Stimulated activated CD4-positive, alpha-beta T cell treated with anti-CD3 and anti-CD28 coated beads, TNF-alpha, amount 100 ng/mL, for 1 hour (primary cell): ENCODE measurements at places on chromosomes 16 and 17.

DNA sequence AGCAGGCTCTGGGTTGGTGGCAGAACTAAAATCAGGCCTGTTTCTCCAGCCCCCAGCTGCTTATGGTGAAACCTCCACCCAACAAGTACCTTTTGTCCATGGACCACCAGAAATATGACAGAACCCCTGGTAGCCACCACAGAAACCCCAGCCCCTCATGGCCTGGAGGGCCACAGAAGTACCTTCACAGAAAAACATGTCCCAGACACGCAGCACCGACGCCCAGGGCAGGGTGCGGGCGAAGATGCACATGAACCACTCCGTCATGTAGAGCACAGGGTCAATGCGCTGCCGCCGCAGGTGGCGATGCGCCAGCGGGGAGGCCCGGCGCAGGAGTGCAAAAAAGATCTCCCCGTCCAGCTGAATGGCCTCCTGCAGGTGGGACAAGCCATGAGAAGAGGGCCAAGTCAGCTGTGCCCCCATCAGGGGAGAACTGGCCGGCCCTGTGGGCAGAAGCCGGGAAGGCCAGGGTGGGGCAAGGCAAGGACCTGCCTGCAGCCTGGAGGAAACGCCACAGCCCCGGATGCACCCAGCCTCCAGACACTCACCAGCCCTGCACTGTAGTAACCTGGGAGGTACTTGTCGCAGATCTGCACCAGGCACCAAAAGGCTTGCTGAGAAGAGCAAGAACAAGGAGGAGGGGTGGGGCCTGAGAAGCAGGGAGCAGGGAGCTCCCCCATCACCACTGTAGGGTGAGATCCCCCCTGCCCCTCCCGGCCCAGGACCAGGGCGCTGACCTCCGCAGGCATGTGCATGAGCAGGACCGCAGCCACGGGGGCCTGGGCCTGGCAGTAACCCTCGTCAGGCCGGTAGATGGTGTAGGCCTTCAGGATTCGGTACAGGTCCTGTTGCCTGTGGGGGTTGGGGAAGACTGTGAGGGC lies 4.1 kb upstream of the CD2BP2 start:
- no peak for DNase-seq

DNA sequence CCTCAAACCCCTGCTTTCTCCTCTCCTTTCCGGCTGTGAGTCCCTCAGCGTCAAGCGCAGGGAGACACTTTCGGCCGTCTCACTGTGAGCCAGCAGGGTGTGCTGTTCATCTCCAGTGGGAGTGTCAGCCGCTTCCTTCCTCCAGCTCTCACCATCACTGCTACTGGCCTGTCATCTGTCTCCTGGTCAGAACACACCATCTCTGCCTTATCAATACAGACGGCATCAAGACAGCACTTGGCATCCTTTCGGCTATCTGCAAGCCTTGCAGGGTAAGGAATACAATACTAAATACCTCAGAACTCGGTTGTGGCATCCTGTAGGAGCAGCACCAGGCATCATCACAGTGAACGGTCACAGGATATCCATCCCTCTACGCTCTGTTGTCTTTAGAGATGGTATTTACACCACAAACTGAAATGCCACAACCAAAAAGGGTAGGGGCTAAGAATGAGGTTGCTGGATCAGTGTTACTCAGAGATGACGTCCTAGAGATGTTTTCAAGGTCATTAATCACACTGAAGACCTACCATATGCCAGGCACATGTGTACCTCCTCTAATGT lies 20.7 kb upstream of the CMTM4 start:
- DNase-seq, result no peak

GRCh38 chr17:81399481-81400153 lies 4.4 kb downstream of the BAHCC1 start:
- no peak for DNase-seq

GRCh38 chr17:82848022-82848592 lies 8.3 kb upstream of the ZNF750 start:
- no peak for DNase-seq

- no peak for DNase-seq
Observed at GRCh38 chr17:3535253-3535995, 22.2 kb downstream of the TRPV3 start.

DNA sequence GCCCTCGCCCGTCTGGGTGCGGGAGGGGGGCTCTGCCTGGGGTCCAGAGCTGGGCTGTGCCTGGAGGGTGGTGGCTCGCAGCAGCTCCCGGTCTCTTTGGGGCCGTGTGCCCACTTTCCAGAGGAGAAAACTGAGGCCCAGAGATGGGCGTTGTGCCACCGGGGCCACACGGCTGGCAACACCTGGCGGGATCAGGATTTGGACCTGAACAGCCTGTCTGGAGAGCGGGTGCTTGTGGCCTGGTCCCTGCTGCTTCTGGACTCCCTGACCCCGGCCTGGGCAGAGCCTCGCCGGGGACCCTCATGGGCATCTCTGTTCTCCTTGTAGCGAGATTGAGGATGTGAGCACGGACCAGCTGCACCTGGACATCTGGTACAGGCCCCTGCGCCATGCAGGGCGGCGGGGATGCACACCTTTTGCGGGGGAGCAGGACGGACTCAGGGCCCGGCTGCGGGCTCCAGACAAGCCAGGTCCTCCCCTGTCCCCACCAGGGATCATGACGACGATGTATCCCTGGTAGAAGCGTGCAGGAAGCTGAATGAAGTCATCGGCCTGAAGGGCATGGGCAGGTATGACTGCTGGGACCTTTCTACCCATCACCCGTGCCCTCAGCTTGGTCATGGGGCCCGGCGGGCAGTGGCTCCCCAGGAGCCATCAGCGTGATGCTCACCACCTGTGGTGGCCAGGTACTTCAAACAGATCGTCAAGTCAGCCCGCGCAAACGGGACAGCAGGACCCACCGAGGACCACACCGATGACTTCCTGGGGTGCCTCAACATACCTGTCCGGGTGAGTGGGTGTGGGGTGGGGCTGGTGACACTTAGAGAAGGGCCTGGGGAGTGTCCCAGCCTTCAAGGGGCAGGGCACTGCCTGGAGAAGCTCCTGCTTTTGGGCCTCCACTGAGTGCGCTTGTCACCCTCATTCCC lies 8.3 kb downstream of the BAIAP3 start:
- DNase-seq, result no peak

- DNase-seq, result no peak
Observed at GRCh38 chr17:10126616-10127501, 71.5 kb downstream of the GAS7 start.

DNA sequence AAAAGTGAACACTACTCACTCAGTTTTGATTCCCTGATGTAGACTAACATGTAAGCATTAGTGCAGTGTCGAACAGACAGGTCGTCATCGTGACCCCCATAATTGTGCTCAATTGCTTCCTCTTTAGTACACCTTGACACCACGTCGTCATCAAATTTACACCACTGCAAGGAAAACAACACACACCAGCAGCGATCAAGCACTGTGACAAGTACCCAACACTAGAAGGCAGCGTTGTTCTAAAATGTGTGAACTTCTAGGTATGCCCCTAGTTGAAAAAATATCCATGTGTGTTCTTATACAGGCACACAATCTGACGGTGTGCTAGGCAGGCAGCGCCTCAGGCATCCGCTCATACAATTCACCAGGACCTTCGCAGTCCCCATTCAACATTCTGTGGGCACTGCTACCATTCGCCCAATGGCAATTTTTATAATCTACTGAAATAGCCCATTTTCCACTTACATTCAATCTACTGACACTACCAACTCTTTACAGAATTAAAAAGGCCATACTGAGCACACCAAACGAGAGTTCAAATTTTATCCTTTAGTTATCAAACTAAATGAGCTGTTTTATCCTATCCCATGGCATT lies 23.1 kb downstream of the LITAFD start:
- DNase-seq, result no peak

DNA sequence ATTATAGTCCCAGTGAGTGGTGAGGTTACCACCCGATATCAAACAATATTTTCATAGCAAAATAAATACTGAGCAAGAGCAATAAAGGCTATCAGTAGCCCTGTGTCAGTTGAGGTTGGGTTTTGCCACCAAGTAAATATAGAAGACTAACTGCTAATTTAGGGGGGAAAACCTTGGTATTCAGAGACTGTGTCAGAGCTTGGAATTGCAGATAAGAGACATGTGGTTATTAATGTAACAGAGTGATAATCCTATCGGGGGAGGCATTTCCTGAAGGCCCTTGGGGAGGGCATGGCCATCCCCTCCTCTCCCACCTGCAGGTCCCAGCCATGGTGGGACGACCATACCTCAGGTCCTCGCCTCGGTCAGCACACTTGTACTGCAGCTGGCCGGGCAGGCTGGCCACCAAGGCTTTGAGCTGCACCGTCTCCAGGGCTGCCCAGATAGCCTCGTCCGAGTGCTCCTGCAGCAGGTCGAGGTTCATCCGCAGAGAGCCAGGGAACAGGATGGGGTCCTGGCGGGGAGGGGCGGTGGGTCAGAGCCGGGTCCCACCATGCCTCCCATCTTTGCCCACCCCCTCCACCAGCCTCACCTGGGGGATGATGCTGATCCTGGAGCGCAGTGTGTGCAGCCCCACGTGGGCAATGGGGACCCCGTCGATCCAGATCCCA lies 68.9 kb downstream of the ABCC6 start:
- no peak for DNase-seq

GRCh38 chr16:90046122-90046970 lies 27.1 kb upstream of the DBNDD1 start:
- no peak for DNase-seq

GRCh38 chr16:12461201-12461600 lies 342.5 kb downstream of the CPPED1 start:
- DNase-seq, result no peak
